ENCODE measurements at places on chromosomes 4 and X. TPM values are rescaled to one million over a fixed set of nuclear protein-coding genes. Genes with fewer than 3 reads are reported as not detected.

The NXF2B gene
- not detected for total RNA-seq

DNA sequence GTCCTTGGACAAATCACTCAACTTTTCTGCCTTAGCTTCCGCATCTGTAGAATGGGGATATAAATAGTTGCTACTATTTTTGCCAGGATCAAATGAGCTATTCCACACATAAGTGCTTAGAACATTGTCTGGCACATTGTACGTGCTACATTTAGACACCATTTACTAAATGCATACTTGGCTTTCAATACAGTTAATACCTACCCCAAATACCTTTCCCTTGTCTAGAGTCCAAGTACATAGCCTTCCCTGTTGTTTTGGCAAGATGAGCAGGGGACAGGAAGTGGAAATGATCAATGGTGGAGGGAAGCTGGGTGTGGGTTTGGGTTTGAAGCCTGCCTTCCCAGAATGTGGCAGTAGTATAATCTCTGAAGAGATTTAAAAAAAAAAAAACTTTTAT is 82.0 kb downstream of the CHRDL1 start:
- no peaks in the 10 kb centered on the region for H3K36me3 ChIP-seq
- no peak for DNase-seq
- H3K4me1 ChIP-seq, result no peaks in the 10 kb centered on the region
- peaks cover 3% of the 10 kb centered on the region for H3K27me3 ChIP-seq
- H3K4me3 ChIP-seq, result no peak overlapping the region

GRCh38 chr4:119016636-119017035 is 119.0 kb upstream of the MYOZ2 start:
- no peaks in the 10 kb centered on the region for H3K27me3 ChIP-seq
- no peaks in the 10 kb centered on the region for H3K36me3 ChIP-seq
- peak overlapping the region; percentile 70 for H3K27ac ChIP-seq
- DNase-seq, result no peak

GRCh38 chr4:188347339-188347738 is 208.1 kb downstream of the TRIML1 start:
- H3K36me3 ChIP-seq, result peaks cover 2% of the 10 kb centered on the region
- H3K4me3 ChIP-seq, result no peak overlapping the region
- H3K4me1 ChIP-seq, result no peaks in the 10 kb centered on the region

GRCh38 chr4:54400188-54400587 is 171.1 kb downstream of the PDGFRA start:
- peaks cover 45% of the 10 kb centered on the region for H3K4me1 ChIP-seq
- no peaks in the 10 kb centered on the region for H3K27me3 ChIP-seq
- no peak for DNase-seq
- H3K27ac ChIP-seq, result peak overlapping the region; percentile 39
- no peaks in the 10 kb centered on the region for H3K36me3 ChIP-seq

DNA sequence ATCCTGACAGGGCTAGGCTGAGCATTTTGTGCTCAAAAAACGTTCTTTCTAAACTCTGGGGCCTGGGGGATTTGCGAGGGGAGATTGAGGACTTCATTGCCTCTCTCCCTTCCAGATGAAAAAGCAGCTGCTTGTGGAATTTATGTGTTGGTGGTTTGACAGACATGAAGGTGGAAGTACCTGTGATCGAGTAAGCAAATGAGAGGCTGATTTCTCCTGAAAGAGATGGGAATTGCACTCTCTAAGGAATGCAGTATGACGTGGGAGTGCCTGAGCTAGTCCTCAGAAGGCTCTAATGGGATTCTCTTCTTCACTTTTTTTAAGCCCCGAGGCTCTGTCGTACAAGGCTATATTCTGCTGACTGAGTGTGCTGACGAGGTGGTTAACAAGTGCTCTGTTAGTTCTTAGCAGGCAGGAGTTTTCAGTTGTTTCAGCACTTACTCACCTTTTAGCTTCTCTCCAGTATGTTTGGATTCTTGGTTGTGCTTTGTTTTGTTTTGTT is 426.8 kb upstream of the CNKSR2 start:
- H3K4me3 ChIP-seq, result no peak overlapping the region
- no peak for DNase-seq
- no peaks in the 10 kb centered on the region for H3K36me3 ChIP-seq
- H3K27me3 ChIP-seq, result peaks cover 5% of the 10 kb centered on the region
- no peak overlapping the region for H3K27ac ChIP-seq

The ATOH1 gene
- total RNA-seq, result not detected

GRCh38 chr4:91837608-91838029 is 466.1 kb upstream of the GRID2 start:
- no peaks in the 10 kb centered on the region for H3K36me3 ChIP-seq
- H3K27ac ChIP-seq, result no peak overlapping the region
- no peak overlapping the region for H3K4me3 ChIP-seq
- H3K27me3 ChIP-seq, result no peaks in the 10 kb centered on the region
- DNase-seq, result no peak

GRCh38 chr4:41883988-41884734 is 51.1 kb upstream of the TMEM33 start:
- H3K36me3 ChIP-seq, result no peaks in the 10 kb centered on the region
- no peak for DNase-seq
- peaks cover 77% of the 10 kb centered on the region for H3K27me3 ChIP-seq
- H3K27ac ChIP-seq, result no peak overlapping the region
- no peak overlapping the region for H3K4me3 ChIP-seq
- peaks cover 16% of the 10 kb centered on the region for H3K4me1 ChIP-seq

DNA sequence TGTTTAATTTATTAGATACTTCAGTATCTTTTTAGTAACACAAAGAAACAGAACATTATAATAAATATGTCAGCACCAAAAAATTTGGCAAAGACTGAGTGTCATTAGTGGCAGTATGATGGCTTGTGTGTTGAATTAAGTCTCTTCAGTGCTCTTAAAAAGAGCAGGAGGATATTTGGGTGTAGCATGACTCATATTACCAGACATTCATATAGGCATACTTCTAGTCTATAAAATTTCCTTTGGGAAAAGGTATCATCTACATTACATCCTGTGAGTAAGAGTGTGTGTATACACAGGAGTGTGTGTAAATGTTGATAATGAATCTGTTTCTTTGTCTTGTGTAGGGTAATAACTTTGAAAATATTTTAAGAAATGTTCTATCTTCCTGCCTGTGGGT is 135.7 kb downstream of the CNKSR2 start:
- H3K27ac ChIP-seq, result peak overlapping the region; percentile 49
- DNase-seq, result no peak
- H3K27me3 ChIP-seq, result no peaks in the 10 kb centered on the region
- H3K4me1 ChIP-seq, result peaks cover 19% of the 10 kb centered on the region

- no peaks in the 10 kb centered on the region for H3K27me3 ChIP-seq
- no peak overlapping the region for H3K4me3 ChIP-seq
- no peak for DNase-seq
- H3K4me1 ChIP-seq, result peaks cover 40% of the 10 kb centered on the region
- peaks cover 7% of the 10 kb centered on the region for H3K36me3 ChIP-seq
- peak overlapping the region; percentile 87 for H3K27ac ChIP-seq
Observed at GRCh38 chrX:31223817-31224216, 152.0 kb upstream of the FTHL17 start.

- no peaks in the 10 kb centered on the region for H3K27me3 ChIP-seq
- H3K27ac ChIP-seq, result no peak overlapping the region
- no peak for DNase-seq
- no peaks in the 10 kb centered on the region for H3K36me3 ChIP-seq
- no peak overlapping the region for H3K4me3 ChIP-seq
Observed at GRCh38 chr4:46441136-46441859, 51.4 kb upstream of the GABRA2 start.

The IL21 gene
- not detected for total RNA-seq

The GABRE gene
- 1.0 TPM for total RNA-seq

GRCh38 chr4:158676076-158676475 is 4.0 kb downstream of the ETFDH start:
- no peak for DNase-seq
- H3K36me3 ChIP-seq, result peaks cover 2% of the 10 kb centered on the region
- no peaks in the 10 kb centered on the region for H3K27me3 ChIP-seq
- H3K4me3 ChIP-seq, result no peak overlapping the region
- H3K27ac ChIP-seq, result no peak overlapping the region

The MAPK10 gene
- total RNA-seq, result 75.6 TPM

GRCh38 chrX:82384401-82384800 is 1123.7 kb upstream of the POU3F4 start:
- H3K27me3 ChIP-seq, result no peaks in the 10 kb centered on the region
- no peak for DNase-seq
- H3K4me3 ChIP-seq, result no peak overlapping the region
- no peak overlapping the region for H3K27ac ChIP-seq
- no peaks in the 10 kb centered on the region for H3K36me3 ChIP-seq

DNA sequence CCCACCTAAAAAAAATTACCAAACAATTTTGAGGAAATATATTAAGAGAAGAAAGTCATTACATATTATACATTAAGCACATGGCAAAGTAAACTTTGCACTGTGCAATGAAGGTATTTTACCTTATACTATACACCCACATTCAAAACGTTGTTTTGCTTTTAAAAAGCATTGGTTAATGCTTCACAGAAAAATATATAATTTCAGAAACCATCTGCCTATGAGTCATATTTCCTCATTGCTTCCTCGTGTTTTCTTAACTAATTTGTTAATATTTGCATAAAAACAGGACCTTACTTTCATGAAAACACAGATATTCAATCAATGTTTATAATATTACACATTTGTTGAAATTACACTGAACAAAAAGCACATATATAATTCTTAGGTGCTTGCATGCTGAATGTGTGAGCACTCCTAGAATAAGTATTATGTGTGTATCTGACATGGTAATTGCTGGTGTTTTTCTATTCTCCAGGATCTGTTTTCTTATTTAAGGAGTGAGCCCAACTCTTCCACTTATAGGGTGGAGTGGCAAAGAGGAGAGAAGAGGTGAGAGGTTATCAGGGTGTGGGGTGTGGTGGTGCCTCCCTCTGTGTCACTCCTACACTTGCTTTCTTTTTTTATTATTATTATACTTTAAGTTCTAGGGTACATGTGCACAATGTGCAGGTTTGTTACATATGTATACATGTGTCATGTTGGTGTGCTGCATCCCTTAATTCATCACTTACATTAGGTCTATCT is 95.1 kb upstream of the IQCM start:
- no peaks in the 10 kb centered on the region for H3K27me3 ChIP-seq
- H3K36me3 ChIP-seq, result no peaks in the 10 kb centered on the region
- DNase-seq, result no peak

The SSX3 gene
- total RNA-seq, result not detected

DNA sequence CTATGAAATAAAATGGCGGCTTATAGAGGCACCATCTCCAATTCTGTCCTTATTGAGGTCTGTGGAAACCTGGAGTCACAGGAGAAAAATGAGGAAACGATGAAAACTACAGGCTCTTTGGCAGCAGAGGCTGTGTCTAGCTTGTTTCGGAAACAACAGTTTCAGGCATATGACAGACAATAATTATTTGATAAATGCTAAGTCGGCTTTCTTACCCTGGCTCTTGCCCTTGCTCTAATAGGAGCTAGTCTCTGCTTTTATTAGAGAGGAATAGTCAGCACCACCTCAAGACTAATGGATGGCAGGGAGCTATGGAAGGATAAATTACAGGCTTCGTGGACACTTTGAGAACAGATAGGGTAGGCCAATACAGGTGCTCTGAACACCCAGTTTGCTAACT is 24.3 kb downstream of the HADH start:
- DNase-seq, result no peak
- no peak overlapping the region for H3K4me3 ChIP-seq
- no peak overlapping the region for H3K27ac ChIP-seq
- peaks cover 9% of the 10 kb centered on the region for H3K36me3 ChIP-seq
- no peaks in the 10 kb centered on the region for H3K27me3 ChIP-seq

DNA sequence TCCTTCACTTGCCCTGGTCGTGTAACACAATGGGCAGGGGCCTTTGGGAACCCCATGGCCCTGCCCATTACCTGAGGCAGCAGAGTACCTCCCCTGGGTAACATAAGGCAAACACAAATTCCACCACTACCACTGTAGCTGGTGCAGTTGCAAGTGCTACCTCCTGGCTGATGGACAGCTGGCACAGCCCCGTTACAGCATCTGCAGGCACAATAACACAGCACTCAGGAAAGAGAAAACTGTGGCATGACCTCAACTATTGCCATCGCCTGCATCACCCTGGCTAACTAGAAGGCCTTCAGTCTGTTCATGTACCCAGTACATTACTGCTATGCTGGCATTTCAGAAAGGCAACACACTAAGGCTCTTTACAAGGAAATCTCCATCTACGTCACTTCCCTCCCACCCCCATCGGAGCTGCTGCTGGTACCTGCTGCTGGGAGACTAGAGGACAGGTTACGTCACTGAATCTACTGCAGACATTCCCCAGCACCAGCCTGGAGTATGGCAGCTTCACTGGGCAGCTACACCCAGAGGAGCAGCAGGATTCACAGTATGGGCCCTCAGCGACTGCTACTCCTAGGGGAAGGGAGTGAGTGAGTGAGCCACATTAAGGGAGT is 39.4 kb downstream of the ARFIP1 start:
- no peaks in the 10 kb centered on the region for H3K27me3 ChIP-seq
- no peak overlapping the region for H3K4me3 ChIP-seq
- peaks cover 13% of the 10 kb centered on the region for H3K36me3 ChIP-seq

GRCh38 chrX:45669715-45670340 is 469.2 kb upstream of the DIPK2B start:
- H3K36me3 ChIP-seq, result no peaks in the 10 kb centered on the region
- no peak for DNase-seq
- no peaks in the 10 kb centered on the region for H3K27me3 ChIP-seq
- H3K27ac ChIP-seq, result no peak overlapping the region

DNA sequence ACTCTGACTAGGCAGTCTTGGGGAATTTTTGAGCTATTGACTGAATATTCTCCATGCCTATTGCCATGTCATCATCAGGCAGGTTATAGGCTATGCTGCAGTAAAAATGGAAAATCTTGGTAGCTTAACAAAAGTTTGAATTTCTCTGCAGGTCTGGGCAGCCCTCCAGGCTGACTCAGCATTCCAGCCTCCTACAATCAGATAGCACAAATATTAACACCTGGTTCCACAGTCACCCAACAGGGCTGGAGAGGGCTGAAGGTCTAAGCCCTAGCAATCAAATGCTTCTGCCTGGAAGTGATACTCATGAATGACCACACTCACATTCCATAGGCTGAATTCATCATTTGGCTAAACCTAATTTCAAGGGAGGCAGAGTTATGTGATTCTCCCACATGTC is 9.6 kb upstream of the PPP3CA start:
- DNase-seq, result no peak
- peaks cover 28% of the 10 kb centered on the region for H3K4me1 ChIP-seq
- H3K36me3 ChIP-seq, result no peaks in the 10 kb centered on the region

DNA sequence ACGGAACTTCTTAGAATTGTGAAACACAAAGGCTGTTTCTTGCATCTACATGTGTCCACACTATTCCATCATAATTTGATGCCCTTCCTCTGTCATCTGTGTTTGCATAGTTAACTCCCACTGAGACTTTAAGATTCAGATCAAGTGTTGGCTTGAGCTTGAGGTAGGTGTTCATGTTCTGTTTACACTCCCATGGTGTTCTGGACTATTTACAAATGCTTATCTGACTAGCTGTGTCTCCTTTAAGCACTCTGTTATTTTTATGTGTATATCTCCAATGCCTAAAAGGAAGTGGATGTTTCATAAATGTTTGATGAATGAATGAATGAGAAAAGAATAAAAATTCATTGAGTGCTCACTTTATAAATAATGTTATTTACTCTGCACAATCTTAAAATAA is 622.7 kb downstream of the RAB28 start:
- no peak overlapping the region for H3K4me3 ChIP-seq
- DNase-seq, result no peak
- no peaks in the 10 kb centered on the region for H3K36me3 ChIP-seq
- no peaks in the 10 kb centered on the region for H3K4me1 ChIP-seq
- no peak overlapping the region for H3K27ac ChIP-seq

The PTTG2 gene
- total RNA-seq, result 0.45 TPM
